ENCODE measurements at places on chromosomes 5 and 9. TPM values are rescaled to one million over a fixed set of nuclear protein-coding genes. Genes with fewer than 3 reads are reported as not detected.

GRCh38 chr9:113875459-113876150, 504 bp upstream of the ZNF618 start:
- DNase-seq = peak; percentile 54

- DNase-seq = no peak
These were observed 85.4 kb downstream of the TMEM167A start for GRCh38 chr5:82991678-82992323.

GRCh38 chr5:179225387-179225786, 119.9 kb downstream of the ADAMTS2 start:
- no peak for DNase-seq

- no peak for DNase-seq
These were observed 12.9 kb downstream of the OTULINL start for GRCh38 chr5:14594378-14595074.

The RNF38 gene
- total RNA-seq = 18.6 TPM

The PCDHGB1 gene
- total RNA-seq = 1.8 TPM

The TMEFF1 gene
- 34.2 TPM for total RNA-seq

The PTGS1 gene
- total RNA-seq = 0.74 TPM

Data from cardiac muscle cell (in vitro differentiated cells and primary cell).